H9 (cell line): ENCODE measurements at places on chromosomes 6 and 20. TPM values are rescaled to one million over a fixed set of nuclear protein-coding genes. Genes with fewer than 3 reads are reported as not detected.

The BCKDHB gene
- total RNA-seq: 26.6 and 28.5 TPM in 2 replicates

The SEL1L2 gene
- not detected in 2 replicates for total RNA-seq

DNA sequence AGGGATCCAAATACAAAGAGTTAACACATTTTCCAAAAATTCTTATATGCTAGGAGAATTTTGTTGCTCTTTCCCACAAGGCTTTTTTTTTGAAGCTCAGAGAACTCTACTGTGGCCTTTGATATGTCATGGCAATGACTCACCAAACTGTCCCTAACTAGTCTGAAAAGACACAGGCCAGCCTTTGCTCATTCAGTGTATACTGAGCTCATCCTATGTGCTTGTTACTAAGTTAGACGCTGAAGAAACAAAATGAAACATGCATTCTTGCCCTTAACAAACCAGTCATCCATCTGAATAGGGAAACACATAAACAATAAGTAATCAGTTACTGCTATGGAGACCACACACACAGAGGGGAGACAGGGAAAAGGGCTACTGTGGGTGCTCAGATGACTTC is 291.8 kb downstream of the FOXC1 start:
- no peak for DNase-seq

DNA sequence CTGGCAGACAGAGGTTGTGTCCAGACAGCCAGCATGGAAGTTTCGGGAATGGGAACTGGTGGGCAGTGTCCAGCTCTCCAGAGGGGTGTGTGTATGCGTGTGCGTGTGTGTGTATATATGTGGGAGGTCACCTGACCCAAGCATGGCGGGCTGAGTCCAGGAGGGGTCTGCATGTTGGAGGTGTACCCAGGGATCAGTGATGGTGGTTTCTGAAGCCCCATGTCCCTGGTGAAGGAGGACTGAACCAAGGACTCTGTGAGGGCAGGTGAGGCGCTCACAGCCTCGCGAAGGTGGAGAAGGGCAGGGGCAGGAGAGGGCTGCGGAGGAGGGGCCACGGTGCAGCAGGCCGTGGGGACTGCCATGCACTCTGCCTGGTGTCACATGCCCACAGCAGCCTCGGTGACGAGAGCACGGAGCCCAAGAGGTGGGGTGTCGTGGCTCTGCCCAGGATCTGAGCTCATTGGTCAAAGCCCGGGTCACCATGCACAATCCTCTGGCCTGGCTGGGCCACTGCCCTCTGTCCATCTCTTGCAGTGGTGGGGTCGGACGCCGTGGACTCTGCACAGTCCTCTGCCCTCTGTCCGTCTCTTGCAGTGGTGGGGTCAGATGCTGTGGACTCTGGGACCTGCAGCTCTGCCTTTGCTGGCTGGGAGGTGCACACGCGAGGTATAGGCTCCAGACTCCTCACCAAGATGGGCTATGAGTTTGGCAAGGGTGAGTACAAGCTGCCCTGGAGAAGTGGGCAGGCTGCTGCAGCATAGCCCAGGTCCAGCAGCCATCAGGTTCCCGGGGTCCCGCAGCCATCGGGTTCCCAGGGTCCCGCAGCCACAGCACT is 2.1 kb upstream of the LIME1 start:
- no peak for DNase-seq

The PRL gene
- total RNA-seq: not detected in 2 replicates

DNA sequence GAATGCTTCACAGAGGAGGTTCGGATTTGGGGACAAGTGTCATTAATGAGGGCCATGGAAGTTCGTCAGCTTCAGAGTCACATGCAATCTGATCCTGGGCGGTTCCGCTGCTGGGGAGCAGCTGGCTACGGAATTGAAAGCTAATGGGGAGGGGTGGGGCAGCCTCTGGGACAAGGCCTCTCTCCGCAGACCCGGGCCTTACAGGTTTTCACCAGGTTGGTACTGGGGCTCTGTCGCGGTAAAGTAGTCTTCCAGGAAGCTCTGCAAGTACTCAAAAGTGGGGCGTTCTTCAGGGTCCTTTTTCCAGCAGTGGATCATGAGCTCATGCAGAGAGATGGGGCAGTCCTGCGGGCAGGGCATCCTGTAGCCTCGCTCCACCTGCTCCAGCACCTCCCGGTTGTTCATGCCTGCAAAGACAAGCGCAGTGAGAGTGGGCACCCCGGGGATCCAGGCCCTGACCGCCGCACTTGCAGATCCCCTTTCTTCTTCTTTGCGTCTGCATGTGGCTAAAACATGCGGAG is 55.9 kb upstream of the TRAF3IP2 start:
- peak; percentile 80 for DNase-seq

DNA sequence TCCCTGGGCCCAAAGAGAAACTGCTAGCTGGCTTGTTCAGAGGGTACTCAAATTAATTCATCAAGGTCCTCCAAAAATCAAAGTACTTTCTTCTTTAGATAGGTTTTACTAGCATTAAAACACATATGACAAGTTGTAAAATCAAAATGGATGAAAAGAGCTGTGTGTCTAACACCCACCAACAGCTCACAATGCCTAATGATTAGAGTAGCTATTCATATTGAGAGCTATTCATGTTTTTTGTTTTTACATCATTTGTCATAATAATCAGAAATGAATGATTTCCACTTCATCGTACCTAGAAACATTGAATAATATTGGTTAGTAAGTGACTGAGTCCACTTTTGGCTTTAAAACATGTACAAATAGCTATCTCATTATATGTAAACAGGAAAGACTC is 289.9 kb upstream of the RUNX2 start:
- DNase-seq: no peak

The ELOVL2 gene
- total RNA-seq: 0.46 and 0.57 TPM in 2 replicates

- no peak for DNase-seq
These were observed 92.7 kb downstream of the CEBPB start for GRCh38 chr20:50283370-50283769.

- DNase-seq: no peak
These were observed 32.3 kb downstream of the TULP4 start for GRCh38 chr6:158344534-158344933.

DNA sequence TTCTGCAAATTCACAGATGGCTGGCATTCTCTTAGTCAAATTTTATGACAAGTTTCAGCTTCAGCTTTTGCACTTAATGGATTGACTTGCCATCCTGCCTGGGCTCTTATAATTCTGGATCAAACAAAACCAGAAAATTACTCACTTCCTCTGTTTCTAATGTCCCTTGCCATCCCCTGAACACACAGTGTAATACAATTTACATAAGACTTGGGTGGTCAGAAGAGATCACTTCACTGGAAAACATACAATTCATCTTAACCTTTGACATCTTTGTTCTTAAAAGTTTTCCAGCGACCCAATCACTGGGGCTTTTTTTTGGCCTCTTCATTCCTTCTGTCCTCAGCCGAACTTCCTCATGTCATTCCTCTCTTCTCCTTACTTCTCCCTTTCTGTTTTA is 199.0 kb downstream of the ARHGAP18 start:
- no peak for DNase-seq

DNA sequence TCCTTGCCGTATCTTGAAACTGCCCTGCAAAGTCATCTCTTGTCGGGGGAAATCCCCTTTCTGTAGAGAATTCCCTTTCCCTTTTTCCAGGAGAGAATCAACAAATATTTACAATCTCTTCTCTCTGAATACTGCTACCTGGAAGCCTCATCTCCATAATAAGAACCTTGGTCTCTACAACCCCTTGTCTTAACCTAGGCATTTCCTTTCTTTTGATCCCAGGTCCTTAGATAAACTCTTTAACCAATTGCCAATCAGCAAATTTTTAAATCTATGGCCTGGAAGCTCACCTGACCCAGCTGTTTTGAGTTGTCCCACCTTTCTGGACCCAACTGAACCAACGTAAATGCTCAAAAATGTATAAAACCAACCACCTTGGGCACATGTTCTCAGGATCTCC is 30.6 kb upstream of the SEC63 start:
- no peak for DNase-seq

GRCh38 chr20:5297280-5298004 is 19.3 kb downstream of the PROKR2 start:
- DNase-seq: no peak

The SYNDIG1 gene
- 4.7 and 5.4 TPM in 2 replicates for total RNA-seq

GRCh38 chr6:45012687-45013086 is 315.4 kb upstream of the RUNX2 start:
- no peak for DNase-seq

DNA sequence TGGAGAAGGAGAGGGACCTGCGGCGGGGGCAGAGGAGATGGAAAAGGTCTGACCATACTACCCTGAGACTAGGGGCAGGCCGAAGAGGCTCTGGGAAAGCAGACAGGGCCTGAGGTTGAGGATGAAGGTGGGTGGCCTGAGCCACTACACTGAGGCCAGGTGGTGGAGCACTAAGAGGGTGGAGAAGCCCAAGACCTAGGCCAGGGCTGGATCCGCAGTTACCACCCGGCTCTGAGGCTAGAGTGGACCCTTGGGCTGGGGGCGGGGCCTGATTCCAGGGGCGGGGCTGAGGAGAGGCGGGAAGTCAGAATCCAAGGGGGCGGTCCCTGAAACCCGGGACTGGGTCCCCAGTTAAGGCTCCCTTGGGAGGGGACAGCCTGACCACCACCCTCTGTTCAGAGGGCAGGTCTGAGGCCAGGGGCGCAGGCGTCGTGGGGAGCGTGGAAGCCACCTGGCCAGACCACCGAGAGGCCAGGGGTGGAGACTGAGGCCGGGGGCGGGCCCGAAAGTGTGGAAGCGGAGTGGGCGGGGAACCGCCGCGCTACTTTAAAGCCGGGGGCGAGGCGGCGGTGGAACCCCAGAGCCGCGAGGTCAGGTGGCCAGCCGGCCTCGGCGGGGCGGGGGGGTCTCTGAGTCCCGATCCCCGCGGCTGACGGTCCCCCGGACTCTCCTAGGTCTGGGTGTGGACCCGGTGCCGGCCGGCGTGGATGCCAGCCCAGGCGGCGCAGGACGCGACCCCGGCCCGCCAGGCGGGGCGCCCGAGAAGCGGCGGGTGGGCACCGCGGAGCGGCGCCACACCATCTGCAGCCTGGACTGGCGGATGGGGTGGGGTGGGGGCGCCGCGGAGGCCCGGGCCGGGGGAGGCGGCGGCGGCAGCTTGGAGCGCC is 8.3 kb downstream of the CCM2L start:
- peak; percentile 96 for DNase-seq

GRCh38 chr6:134516582-134516981 is 198.7 kb upstream of the SGK1 start:
- DNase-seq: no peak

GRCh38 chr6:123575188-123575587 is 61.6 kb downstream of the TRDN start:
- DNase-seq: no peak

The BNIP5 gene
- total RNA-seq: not detected in 2 replicates

DNA sequence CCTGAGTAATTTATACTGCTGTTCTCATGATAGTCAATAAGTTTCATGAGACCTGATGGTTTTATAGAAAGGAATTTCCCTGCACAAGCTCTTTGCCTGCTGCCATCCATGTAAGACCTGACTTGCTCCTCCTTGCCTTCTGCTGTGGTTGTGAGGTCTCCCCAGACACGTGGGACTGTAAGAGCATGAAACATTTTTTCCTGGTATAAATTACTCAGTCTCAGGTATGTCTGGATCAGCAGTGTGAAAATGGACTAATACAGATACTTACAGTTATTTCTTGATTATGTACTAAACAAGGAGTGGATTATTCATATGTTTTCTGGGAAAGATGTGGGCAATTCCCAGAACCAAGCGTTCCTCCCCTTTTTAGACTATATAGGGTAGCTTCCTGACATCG is 1.9 kb upstream of the TRIM38 start:
- DNase-seq: no peak

DNA sequence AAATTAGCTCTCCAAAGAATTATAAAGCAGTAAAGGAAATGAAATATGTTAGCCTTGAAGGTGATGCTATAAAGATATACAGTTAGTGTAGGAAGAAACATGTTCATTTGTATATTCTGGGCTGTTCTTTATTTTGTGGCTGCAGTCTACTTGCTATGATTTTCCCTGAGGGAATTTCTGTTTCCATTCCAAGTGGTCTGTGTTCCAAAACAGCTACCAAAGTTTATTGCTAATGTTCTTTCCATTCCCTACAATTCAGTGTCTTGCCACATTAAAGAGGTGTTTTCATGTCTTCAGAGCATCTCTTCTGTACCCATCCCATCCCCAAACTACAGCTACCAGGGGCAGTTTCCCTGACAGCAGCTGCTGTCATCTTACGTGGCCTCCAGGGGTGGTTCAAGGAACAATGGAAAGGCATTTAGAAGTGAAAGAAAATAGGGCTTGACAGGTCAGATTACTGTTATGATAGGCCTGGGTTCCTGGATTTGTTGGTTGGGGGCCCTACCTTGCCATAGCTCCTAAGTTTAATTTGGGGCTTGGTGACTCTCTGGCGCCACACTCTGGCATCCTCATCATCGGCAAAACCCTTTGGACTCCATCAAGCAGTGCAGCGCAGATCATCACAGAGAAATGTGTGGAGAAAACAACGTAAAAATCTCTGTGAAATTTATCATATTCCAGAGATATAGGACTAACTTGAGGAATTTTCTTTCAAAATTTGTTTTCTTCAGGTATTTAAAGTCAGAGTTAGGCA is 33.8 kb upstream of the AIG1 start:
- peak; percentile 51 for DNase-seq

GRCh38 chr20:51800872-51801121 is 1.5 kb downstream of the SALL4 start:
- no peak for DNase-seq

- no peak for DNase-seq
These were observed 21.0 kb downstream of the MAP3K5 start for GRCh38 chr6:136771306-136771705.

The BPIFA1 gene
- not detected in 2 replicates for total RNA-seq

The HSPA12B gene
- total RNA-seq: 2.7 and 2.9 TPM in 2 replicates

The ID4 gene
- total RNA-seq: 14.0 and 15.0 TPM in 2 replicates

The SLC17A5 gene
- total RNA-seq: 8.3 and 8.9 TPM in 2 replicates

The ZSCAN23 gene
- 2.9 and 4.1 TPM in 2 replicates for total RNA-seq

The CD93 gene
- total RNA-seq: not detected in 2 replicates

DNA sequence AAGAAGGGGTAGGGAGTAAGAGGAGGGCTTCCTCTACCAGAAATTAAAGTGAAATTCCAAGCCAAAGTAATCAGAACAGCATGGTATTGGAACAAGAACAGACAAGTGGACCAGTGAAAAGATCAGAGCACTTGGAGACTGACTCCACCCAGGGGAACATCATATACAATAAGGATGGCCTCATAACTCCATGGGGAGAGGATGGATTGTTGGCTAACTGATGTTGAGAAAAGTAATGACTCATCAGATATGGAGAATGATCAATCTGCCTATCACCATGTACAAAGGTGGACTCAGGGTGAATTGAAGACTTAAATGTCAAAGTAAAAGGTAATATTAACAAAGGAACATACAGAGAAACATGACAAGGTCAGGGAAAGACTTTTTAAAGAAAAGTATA is 12.8 kb downstream of the SLC22A3 start:
- no peak for DNase-seq

The RAET1L gene
- not detected in 2 replicates for total RNA-seq

The CLPSL1 gene
- not detected in 2 replicates for total RNA-seq

The NOTCH4 gene
- total RNA-seq: 2.1 and 2.3 TPM in 2 replicates

The ETV7 gene
- total RNA-seq: 0.92 and 0.94 TPM in 2 replicates

- no peak for DNase-seq
These were observed 118.9 kb downstream of the QKI start for GRCh38 chr6:163533443-163533842.
